ENCODE measurements at places on chromosomes 11 and 22.

GRCh38 chr22:44954149-44954548 lies 55.7 kb downstream of the PHF21B start:
- DNase-seq: no peak

GRCh38 chr11:9133956-9134355 lies 42.6 kb upstream of the SCUBE2 start:
- DNase-seq: no peak

DNA sequence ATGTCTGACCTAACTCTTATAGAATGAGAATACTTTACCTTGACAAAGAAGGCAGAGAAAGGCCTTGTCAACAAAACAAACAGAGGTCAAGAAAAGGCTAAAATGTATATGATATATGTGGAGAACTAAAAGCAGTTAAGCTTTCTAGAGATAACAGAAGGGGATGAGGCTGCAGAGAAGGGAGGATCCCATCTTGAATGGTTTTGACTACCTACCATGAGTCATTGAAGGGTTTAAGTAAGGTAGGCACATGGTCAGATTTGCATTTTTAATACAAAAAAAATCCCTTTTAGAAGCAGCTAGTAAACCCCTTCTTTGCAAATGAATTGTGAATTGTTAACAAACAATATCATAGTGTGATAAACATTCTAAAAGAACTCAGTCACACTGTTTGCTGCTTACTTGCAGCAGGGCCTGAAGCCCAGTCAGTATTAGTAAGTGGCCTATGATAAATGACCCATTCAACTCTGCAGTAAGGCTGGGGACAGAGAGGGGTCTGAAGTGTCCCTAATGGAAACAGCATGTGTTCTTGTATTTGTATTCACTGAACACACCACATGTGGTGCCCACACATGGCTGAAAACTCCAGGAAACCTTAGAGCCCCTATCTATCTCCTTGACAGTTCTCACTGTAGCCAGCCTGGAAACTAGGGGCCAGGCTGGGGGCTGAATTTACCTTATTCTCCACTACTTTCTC lies 328.8 kb upstream of the PITPNB start:
- no peak for DNase-seq

DNA sequence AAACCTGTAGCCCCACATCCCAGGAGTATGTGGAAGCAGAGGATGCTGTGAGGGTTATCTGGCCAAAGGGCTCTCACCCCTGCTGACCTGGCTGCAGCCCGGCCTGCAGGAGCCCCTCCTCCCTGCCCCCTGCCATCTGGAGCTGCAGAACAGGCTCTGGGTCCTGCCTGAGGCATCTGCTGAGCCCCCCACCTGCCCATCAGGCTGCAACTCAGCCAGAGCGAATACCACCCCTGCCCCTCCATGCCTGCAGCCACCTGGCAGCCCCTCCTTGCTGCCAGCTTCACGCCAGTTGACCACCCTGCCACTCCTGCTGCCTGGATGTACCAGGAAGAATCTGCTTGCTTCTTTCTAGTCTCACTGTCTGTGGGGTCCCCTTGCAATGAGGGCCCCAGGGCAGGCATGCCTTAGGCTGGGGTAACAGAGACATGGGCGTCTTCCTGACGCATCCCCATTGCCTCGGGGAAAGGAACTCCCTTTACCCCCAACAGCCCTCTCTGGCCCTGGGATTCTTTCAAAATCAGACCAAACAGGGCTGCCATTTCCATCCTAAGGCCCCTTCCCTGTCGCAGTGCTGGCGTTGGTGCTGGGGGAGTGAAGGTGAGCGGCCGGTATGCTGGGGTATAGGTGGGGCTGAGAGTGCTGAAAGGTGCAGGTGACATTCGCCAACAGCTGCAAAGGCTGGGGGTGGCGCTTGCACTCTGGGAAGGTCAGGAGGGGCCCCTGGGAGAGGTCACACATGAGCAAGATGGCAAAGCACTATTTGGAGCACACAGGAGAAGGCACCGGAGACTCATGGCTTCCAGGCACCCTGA lies 1334.6 kb downstream of the TBC1D22A start:
- DNase-seq: no peak

DNA sequence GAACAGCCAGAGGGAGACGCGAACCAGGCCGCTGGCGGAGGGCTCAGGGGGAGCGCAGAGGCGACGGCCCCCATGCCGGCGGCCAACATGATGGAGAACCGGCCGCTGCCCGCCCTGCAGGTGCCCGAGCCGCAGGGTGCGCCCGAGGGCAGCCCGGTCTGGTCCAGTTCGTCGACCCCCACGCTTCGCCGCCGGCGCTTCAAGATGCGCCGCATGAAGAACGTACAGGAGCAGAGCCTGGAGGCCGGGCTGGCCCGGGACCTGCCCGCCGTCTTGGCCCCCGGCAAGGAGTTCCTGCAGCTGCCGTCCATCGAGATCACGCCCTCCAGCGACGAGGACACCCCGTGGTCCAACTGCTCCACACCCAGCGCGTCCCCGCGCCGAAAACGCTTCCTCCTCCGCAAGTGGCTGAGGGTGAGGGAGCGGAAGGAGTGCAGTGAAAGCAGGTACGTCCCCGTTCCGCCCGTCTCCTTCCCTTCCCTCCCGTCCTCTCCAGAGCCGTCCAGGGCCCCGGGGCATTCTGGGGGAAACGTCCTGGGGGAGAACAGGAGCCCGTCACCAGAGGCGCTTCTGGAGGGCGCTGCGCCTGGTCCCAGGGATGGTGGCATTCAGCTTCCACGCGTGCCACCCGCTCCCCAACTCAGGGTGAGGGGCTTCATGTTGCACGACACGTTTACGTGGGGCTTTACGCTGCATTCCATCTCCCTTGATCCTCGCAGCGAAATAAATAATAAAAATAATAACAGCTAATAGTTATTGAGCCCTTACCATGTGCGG lies 840 bp downstream of the GRAMD1B start:
- DNase-seq: no peak

DNA sequence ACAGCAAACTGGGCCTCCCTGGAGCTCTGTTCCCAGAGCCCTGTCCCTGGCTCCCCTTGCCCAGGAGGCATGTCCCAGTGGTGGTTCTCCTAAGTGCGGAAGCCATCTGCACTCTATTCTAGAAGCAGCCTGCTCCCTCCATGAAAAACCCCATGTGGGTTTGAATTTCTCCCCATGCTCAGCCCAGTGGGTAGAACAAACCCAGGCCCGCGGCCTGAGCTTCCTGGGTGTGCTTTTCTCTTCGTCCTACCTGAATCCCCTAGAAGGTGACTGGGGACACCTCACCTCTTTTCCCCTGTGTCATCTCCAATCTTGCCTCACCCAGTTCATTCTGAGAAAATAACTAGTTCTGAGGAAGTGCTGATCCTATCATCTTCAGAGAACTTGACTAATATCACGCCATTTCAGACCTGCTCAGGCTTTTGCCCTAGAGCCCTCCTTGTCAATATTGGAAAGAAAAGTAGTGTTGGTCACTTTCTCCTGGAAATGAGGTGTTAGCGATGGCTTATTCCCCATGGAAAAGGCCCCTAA lies 15.9 kb downstream of the IL10RA start:
- DNase-seq: no peak

DNA sequence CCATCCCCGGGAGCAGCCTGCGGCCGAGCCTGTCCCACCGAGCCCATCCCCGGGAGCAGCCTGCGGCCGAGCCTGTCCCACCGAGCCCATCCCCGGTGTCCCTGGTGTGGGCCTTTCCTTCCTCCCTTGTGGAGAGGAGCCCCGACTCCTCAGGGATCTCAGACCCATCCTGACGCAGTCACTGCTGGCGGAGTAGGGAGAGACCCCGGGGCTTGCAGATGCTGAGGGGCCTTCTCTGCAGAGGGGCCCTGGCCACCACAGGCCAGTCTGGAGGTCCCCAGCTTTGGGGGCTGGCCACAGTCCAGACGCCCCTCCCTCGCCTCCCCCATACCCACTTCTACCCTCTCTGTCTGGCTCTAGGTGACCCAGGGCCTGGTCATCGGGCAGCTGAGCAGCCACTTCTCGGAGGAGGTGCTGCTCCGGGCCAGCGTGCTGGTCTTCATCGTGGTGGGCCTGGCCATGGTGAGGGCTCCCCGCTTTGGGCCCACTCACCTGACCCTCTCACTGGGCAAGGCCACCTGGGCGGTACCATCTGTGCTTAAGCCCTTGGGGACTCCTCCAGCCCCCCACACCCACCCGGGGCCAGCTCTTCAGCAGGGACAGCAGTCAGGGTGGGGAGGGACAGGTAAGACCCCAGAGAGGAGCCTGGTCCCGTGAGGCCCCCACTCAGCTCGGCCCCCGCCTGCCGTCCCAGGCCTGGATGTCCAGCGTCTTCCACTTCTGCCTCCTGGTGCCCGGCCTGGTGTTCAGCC lies 7.3 kb downstream of the PHLDA2 start:
- DNase-seq: no peak
